ENCODE measurements at places on chromosomes 2 and 18.

DNA sequence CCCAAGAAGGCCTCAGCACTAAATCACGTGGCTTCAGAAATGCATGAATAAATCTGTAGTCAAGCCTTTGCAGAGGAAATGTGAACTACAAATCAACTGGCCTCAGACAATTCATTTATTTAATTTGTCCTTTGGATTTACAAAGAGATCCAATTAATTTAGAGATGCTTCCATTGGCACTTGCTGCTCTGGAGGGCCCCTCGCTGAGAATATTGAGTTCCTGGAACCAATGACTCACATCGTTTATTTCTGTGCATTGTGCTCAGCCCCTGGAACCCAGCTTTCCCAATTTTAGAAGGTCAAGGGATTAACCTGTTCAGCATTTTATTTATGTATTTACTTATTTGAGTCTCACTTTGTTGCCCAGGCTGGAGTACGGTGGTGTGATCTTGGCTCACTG lies 47.2 kb upstream of the MGAT4A start:
- DNase-seq: no peak

DNA sequence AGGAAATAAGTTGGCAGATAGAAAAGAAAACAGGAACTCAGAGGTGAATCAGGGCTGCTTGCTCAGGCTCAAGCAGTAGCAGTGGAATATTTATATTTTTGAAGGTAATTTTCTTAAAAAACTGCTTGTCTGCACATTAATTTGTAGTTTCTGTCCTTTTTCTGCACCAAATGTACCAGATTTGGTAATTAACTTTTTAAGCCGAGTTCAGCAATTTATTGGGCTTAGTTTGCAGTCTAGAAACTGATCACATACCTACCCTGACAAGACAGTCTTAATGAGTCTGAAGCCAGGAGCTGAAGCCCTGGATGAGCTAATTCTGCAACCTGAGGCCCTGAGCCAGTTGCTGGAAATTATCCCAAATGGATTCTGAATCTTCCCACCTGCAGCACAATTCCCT lies 647.0 kb downstream of the TDRD15 start:
- no peak for DNase-seq

GRCh38 chr2:234081970-234082822 lies 31.7 kb downstream of the SPP2 start:
- DNase-seq: no peak

GRCh38 chr2:183025993-183026392 lies 12.3 kb downstream of the NCKAP1 start:
- no peak for DNase-seq

GRCh38 chr18:78525366-78526111 lies 454.1 kb upstream of the SALL3 start:
- DNase-seq: no peak

DNA sequence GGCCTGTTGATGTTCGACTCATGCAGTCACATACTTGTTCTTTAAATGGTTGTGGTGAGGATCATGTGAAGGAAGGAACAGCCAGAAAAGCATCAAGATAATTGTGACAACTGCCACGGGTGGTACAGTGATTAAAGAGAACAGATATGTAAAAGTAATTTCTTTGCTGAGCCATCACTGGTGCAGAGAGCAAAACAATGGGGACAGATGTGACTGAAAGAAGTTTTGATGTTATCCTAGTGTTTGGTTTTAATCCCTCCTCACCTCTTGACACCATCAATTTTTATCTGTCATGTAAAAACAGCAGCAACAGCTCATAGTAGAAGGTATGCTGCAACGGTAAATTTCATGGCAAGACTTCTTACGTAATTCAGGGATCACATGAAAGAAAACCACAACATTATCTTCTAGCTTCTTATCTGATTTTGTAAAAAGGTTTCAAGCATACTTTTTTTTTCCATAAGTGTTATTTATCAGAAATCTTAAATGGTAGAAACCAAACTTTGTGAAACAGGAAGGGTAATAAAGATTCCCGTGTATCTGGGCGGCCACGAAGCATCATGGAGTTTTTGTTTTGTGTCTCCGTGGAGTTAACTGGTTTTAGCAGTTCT lies 65.2 kb downstream of the PLCL1 start:
- DNase-seq: no peak

GRCh38 chr2:227407591-227408151 lies 19.9 kb upstream of the SCYGR1 start:
- DNase-seq: no peak

- DNase-seq: no peak
Measured at GRCh38 chr2:240136671-240137292, 677 bp upstream of the COPS9 start.

GRCh38 chr2:180562378-180562777 lies 418.0 kb upstream of the UBE2E3 start:
- no peak for DNase-seq

GRCh38 chr2:177460973-177461585 lies 68.5 kb downstream of the AGPS start:
- no peak for DNase-seq

DNA sequence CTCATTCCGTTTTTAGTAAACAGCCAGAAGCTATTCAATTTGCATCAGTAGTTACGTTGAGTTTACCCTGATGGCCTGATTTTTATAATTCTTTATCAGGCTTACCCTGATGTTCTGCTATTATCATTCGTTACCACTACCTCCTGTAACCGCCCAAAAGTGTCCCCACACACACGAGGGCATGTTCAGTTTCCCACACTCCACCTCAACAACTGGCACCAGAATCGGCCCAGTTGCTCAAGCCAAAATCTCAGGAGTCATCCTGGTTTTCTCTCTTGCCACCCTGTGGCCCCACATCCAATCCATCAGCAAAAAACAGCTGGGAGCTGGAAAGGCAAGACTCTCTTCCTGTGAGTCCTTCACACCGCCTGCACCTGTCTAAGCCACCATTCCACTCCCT lies 102.9 kb upstream of the RAB6C start:
- DNase-seq: no peak

Data from activated CD8-positive, alpha-beta memory T cell treated with anti-CD3 and anti-CD28 coated beads for 48 hours (primary cell).